Peyer's patch (tissue), 4 donors: ENCODE measurements at places on chromosomes 6 and 20.
A peak's percentile ranks its signal among the peaks of the same experiment; 100 is the strongest.

DNA sequence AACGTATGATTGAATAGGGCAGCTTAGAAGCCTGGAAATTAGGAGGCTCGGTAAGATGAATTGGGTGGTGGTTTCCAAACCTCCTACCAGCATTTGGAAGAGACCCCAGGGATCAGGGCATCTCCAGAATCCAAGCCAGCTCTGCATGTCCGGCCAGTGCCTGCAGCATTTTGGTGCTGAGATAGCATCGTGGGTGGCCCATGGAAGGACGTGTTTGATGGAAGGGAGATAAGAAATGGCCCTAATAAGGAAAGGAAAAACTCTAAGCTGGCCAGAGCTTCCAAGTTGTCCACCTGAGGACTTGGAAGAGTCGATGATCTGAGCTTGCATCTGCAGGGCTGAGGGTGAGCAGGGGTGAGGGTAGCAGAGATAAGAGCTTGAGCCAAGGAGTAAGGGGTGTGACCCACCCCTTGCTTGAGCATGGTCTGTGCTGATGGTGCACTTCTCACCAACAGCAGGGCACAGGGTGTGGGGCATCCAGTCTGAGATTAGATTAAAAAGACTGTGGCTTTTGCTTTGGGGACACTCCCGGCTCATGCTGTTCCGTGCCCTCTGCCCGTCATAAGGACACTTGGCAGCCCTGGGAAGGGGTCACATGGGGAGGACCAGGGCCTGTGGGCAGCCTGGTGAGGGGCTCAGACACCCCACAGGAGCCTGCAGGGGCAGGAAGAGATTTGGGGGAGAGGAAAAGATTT is 213.2 kb downstream of the ERMARD start:
- H3K36me3 ChIP-seq, result no peaks in the 10 kb centered on the region
- H3K4me1 ChIP-seq, result no peaks in the 10 kb centered on the region
- DNase-seq, result no peak
- no peak overlapping the region for H3K27ac ChIP-seq
- H3K4me3 ChIP-seq, result no peak overlapping the region
- H3K27me3 ChIP-seq, result no peaks in the 10 kb centered on the region

DNA sequence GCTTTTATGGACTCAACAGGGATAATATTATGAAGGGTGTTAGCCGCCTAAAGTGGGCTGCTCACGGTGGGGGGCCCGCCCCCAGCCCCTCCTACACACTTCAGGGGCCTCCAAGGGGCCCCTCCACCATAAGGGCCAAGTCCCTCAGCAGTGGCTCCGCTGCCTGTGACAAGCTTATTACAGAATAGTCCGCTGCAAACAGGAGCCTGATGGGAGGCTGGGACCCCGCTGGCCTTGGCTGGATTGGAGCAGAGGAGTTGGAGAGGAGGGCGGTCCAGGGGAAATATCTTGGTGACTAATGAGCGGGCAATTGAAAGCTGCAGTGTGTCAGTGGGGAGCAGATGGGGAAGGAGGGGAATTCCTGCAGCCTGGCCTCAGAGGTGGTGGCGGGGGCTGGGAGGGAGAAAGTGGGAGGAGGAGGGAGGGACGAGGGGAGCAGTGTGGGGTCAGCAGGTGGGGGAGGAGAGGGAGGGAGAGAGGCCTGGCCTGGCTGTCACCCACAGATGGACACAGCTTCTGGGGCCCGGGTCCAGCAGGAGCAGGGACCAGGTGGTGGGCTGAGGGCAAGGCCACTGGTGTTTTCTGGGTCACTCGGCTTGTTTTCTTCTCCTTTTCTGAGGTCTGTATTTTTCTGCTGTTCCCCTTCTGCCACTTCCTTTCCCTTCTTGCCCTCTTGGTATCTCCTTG is 57.6 kb upstream of the FOXP4 start:
- H3K4me3 ChIP-seq, result no peak overlapping the region
- H3K27ac ChIP-seq, result no peak overlapping the region
- no peak for DNase-seq
- H3K36me3 ChIP-seq, result no peaks in the 10 kb centered on the region

DNA sequence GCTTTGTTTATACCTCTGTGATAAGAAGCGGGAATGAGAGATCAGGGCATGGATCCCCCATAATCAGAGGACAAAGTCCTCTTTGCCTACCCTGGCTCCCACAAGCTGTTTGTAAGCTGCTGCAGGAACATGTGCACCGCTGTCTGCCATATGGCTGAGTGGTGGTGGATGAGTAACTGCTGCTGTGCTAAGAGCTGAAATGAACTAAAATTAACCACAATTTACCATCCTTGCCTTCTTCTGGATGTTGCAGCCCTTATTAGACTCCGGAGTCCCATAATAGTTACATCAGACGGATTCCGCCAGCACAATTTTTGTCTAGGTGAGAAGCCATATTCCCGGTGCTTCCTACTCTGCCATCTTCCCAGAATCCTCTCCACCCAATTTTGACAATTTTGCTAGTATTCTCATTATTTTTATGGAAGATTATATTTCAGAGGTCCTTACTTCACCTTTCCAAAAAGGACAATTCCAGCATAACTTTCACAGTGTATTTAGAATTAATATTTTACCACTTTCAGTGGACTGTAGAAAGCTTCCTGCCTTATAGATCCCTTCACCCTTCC is 6.0 kb upstream of the CMTR1 start:
- H3K27ac ChIP-seq, result no peak overlapping the region
- no peaks in the 10 kb centered on the region for H3K27me3 ChIP-seq
- no peak overlapping the region for H3K4me3 ChIP-seq
- no peaks in the 10 kb centered on the region for H3K4me1 ChIP-seq
- no peak for DNase-seq

DNA sequence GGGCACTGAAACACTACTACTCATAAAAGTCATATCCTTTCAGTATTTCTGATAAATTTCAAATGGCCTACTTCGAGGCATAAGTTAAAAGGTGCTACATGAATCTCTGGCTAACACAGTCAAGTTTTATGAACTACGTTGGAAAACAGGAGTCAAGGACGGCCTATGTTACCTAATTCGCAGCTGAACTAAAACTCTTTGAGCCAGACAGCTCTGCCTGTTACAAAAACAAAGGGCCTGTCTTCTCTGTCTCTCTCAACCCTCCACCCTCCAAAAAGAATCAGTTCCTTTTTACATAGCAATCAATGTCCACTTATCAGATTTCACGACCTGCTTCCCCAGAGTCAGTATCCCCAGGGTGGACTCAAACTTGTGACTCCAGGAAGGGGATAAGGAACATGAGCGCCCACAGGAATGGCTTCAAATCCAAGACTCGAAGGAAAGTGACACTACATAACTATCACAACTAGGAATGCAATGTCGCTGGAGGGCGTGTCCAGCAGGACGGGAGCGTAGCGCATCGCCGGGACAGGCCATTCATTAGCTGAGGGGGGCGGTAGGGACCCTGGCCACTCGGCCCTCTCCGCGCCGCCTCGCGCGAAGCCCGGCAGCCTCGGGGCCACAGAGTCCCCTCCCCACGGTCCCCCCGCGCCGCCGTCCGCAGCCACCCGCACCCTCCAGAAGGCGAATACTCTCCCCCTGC is 591 bp downstream of the IBTK start:
- peak; percentile 78 for DNase-seq
- H3K4me3 ChIP-seq, result peak overlapping the region; percentile 80
- no peaks in the 10 kb centered on the region for H3K36me3 ChIP-seq

DNA sequence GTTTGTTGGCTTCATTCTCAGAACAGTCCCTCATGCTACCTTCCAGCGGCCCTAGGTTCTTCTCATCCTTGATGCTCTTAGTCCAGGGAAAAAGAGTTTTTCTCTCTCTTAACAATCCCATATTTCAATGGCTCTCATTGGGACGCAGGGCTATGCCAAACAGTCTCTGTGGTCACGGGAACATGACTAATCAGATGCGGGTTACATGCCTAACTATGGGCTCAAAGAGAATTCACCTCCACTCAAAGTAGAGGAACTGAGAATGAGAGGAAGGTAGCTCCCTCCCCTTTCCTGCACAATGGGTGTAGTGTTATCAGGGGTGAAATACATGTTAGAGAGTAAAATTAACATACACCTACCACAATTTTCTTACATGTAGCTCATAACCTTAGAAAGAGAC is 18.1 kb upstream of the ATRN start:
- no peaks in the 10 kb centered on the region for H3K36me3 ChIP-seq
- no peaks in the 10 kb centered on the region for H3K4me1 ChIP-seq
- DNase-seq, result no peak
- H3K27me3 ChIP-seq, result no peaks in the 10 kb centered on the region
- H3K4me3 ChIP-seq, result no peak overlapping the region

GRCh38 chr6:118263921-118264486 is 284.1 kb upstream of the PLN start:
- H3K36me3 ChIP-seq, result no peaks in the 10 kb centered on the region
- DNase-seq, result no peak
- H3K27ac ChIP-seq, result no peak overlapping the region
- no peaks in the 10 kb centered on the region for H3K4me1 ChIP-seq
- H3K27me3 ChIP-seq, result no peaks in the 10 kb centered on the region

GRCh38 chr20:60254901-60255411 is 296.7 kb downstream of the CDH26 start:
- H3K4me1 ChIP-seq, result no peaks in the 10 kb centered on the region
- H3K36me3 ChIP-seq, result no peaks in the 10 kb centered on the region
- H3K27ac ChIP-seq, result no peak overlapping the region
- H3K27me3 ChIP-seq, result no peaks in the 10 kb centered on the region
- DNase-seq, result no peak
